Bone marrow (tissue), 2 donors: ENCODE measurements at places on chromosomes 3 and 15.

GRCh38 chr3:76954412-76954811 is 85.5 kb upstream of the ROBO2 start:
- no peak for DNase-seq

DNA sequence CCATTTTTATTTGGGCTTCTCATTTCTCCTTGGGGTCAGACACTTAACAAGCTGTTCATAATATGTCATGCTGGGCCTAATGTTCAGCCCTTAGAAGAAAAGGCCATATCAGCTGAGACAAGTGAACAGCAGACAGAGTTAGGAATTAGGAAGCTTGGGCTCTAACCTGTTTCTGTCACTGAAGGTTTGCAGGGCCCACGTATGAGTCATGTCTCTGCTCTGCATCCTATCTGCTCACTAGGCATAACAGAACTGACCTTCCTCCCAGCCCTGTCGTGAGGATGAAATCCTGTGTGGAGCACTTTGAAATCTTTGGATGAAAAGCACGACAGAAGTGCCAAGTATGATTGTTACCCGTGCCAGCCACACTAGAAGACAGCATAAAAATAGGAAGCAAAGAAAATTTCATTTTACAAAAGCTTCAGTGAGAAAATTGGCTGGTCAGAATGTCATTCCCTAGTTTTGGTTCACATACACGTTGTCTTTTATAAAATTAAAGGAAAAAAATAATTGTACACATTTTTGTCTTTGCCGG is 26.5 kb upstream of the CD47 start:
- DNase-seq, result no peak

DNA sequence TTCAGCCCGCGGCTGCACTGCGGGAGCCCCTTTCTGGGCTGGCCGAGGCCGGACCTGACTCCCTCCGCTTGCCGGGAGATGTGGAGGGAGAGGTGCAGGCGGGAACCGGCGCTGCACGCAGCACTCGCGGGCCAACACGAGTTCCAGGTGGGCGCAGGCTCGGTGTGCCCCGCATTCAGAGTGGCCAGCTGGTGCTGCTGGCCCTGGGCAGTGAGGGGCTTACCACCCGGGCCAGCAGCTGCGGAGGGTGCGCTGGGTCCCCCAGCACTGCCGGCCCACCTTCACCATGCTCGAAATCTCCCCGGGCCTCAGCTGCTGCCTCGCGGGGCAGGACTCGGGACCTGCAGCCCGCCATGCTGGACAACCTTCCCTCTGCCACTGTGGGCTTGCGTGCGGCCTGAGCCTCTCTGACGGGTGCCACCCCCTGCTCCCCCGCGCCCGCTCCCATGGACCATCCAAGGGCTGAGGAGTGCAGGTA is 733.5 kb upstream of the CCDC54 start:
- no peak for DNase-seq

DNA sequence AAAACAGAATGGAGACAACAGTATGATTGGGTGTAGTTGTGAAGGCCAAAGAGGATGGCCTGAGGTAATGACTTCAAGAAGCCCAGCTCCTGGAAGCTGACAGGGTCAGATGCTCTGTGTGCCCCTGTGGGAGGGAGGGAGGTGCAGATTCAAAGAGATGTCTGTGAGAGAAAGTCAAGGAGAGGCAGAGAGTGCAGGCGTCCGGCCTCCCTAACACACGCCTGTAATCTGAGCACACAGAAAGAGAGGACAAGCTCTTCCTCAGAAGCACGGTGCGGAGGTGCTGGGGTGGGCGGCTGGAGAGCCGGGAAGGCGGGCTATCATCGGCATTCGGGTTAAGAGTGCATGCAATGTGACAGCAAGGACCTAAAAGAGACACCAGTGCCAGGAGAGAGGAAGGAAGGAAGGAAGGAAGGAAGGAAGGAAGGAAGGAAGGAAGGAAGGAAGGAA is 238.2 kb upstream of the HES1 start:
- DNase-seq, result no peak

DNA sequence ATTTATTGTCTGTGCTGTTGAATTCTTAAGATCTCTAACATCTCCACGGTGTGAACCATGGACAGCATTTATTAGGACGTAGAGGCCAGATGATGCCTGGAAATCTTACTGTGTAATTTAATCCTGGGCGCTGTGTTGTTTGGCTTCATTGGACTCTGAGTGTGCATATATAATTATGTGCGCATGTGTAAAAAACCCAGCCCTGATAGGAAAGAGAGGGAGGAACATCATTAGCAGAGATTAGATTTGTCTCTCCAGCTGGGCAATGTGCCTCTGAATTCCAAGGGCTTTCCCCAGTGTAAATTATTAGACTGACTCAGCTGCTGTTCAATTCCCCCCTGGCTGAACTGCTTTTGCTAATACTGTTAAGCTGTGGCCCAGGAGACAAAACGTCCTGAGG is 39.6 kb downstream of the MAP3K13 start:
- no peak for DNase-seq

DNA sequence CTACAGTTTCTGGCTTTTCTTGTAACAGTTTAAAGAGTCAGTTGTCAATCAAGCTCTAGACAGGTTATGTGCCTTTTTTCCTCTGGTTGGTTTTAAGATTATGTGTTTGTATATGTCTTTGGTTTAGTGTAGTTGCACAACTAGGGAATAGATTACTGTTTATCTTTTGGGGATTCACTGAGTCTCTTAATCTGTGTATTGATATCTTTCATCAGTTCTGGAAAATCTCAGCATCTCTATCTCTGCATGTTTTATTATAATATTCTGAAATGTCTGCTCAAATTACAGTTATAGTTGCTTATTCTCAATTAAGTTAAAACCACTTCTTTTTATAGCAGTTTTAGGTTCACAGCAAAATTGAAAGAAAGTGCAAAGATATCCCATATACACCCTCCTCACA is 14.3 kb downstream of the DUT start:
- no peak for DNase-seq

DNA sequence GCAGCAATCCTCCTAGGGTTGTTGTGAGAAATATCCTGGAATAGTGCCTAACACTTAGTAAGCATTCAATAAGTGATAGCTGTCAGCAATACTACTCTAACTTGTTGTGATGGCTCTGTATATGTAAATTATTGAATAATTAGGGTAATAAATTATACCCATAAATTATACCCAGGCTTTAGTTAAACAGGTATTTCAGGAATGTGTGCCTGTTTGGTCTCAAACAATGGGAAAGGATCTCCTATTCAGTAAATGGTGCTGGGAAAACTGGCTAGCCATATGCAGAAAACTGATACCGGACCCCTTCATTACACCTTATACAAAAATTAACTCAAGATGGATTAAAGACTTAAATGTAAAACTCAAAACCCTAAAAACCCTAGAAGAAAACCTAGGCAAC is 14.8 kb upstream of the ARNT2 start:
- DNase-seq, result no peak

GRCh38 chr15:47484059-47484458 is 233.2 kb upstream of the SEMA6D start:
- no peak for DNase-seq

DNA sequence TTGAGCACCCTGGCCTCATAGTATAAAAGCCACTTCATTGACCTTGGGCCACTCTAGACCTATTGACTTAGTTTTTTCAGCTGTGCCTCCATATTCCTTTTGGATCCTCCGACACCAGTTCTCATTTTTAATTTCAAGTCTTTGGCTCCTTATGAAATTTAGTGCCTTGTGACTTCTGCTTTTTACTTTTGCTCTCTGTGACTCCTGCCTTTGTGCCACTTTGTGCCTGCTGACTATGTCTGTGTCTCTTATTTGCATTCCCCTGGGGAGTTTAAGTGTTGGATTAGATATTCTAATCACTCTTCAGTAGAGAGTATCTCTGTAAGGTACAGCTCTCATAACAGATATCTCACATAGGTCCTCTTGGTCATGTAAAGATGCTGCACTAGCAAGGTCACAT is 39.6 kb upstream of the GPR149 start:
- no peak for DNase-seq

DNA sequence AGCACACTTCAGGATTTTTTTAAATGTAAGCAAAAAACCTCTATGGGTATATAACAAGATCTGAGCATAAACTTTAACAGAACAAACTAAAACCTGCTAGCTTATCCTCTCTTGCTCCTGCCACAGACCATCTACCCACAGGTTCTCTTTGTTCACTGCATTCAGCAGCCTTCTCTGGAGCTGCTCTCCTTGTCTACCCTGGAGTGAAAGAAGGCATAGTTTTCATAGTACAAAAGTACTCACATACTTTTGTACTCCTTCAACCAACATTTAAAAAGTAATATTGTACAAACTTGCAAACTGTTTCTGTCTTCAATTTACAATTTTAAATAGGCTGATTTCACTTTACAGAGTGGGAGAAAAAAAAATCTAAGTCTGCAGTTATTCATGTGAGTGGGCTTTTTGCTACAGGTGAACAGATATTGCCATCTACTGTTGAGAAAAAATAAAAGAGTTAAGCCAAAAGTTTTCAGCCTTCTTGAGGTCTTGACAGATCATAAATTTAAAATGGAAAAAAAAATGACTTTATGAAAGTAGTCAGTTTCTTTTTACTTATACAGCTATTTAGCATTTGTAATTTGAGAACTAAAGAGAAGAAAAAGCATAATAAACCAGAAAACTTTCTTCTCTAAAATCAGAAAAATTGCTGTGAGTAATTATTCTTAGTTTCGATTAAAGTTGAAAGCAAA is 20.4 kb downstream of the TERC start:
- DNase-seq, result no peak

DNA sequence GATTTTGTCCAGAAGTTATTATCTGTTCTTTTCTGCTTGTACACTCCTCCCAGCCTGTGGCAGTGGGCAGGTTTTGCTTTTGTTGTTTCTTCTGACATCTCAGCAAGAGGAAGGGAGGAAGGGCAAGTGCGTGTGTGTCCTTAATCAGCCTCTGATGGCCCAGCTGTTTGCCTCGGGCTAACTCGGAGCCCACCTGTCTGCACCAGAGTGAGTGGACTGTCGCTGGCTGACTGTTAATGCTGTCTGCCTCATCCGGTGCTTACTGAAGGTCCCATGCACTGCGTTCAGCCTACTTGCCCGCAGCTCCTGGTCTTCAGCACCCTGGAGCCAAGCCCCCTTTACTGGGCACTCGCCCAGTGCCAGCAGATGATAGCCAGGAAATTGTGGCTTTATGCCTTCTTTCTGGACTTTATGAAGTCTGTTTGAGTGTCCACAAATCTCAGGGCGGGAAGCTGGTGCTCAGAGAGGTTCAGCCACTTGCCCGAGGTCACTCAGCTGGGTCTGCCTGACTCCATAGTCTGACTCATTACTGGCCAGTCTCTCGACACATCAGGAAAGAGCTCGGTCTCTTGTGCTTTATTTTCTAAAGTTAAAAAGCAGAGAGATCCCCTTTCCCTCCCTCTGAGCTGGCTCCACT is 89.5 kb downstream of the CHRNA7 start:
- DNase-seq, result no peak

DNA sequence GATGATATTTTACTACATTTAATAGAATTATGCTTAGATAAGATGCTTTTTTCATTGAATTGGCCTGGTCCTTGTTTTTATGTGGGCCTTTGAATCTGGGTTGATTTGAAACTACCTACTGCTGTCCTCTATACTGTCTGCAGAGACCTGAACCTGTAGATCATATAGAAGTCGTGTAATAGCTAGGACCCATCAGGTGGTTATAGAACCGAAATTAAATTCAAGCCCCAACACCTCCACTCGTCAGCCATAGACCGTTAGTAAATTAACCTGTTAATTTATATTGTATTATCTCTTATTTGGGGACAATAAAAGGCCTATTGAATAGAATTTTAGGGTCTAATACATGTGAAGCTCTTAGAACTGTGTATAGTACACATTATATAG is 108.4 kb downstream of the MBNL1 start:
- no peak for DNase-seq

DNA sequence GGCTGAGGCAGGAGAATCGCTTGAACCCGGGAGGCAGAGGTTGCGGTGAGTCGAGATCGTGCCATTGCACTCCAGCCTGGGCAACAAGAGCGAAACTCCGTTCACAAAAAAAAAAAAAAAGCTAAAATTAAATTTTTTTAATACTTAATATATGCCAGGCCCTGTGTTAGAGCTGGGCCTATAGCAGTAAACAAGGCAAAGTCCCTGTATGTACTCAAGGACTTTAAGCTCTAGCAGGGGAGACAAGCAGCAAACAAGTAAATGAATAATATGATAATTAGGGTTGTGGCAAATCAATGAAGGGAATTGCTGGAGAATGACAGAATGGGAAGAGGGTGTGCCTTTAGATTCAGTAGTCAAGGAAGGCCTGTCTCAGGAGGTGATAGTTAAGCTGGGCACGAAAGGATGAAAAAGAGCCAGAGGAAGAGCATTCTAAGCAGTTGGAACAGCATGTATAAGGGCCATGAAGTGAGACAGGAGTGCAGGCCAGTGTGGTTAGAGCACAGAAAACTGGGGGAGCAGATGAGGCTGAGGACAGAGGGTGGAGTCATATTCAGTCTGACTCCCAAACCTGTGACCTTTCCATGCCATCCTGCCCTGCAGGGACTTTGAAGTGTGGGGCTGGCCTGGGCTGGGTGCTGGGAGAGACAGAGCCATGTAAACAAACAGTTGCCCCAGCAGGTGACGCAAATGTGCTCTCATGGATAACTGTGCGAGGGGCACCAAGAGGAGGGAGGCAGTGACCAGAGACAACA is 6.6 kb upstream of the RAF1 start:
- no peak for DNase-seq

GRCh38 chr3:101529816-101530685 is 17.0 kb upstream of the SENP7 start:
- DNase-seq, result no peak

- no peak for DNase-seq
Observed at GRCh38 chr3:37689645-37690356, 171.9 kb upstream of the CTDSPL start.

- DNase-seq, result no peak
Observed at GRCh38 chr3:10928961-10929471, 63.5 kb upstream of the SLC6A1 start.

DNA sequence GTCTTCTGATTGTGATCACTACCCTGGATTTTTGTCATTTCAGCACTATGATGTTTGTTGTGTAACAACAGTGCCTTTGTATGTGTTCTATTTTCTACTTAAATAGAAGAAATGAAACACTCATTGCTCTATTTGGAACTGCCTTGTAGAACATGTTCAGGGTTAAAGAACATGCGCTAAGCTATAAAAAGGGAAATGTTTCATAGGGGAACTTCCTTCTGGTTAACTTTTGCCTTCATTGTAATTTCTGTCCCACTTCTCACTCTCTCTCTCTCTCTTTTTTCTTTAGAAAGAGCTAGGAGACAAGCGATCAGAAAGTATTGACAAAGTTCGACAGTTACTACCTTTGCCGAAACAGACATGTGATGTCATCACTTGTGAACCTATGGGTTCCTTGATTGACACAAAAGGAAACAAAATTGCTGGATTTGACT is at the start of gene P2RY12:
Gene P2RY12 (minus strand): TSS at position 13 of the 434 bp plus-strand sequence. CDS start 45,908 bp downstream, outside the sequence.
- DNase-seq, result no peak

DNA sequence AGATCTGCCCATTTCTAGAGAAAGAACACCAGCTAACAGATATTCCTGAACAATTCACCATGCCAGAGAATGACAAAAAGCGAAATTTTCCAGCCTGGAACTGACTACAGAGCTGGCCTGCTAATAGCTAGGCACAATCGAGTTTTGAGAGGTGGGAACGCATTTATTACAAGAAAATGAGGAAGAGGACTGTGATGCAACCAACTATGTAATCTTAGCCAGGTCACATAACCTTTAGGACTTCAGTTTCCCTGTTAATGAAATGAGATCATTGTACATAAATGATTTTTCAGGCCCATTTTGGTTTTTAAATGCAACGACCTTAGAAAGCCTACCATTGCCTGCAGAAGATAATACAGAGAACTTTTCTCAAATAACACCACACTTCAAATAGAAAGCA is 72.1 kb upstream of the SETMAR start:
- no peak for DNase-seq
